RCC 7860 (cell line): ENCODE measurements at places on chromosomes 7 and 10.

DNA sequence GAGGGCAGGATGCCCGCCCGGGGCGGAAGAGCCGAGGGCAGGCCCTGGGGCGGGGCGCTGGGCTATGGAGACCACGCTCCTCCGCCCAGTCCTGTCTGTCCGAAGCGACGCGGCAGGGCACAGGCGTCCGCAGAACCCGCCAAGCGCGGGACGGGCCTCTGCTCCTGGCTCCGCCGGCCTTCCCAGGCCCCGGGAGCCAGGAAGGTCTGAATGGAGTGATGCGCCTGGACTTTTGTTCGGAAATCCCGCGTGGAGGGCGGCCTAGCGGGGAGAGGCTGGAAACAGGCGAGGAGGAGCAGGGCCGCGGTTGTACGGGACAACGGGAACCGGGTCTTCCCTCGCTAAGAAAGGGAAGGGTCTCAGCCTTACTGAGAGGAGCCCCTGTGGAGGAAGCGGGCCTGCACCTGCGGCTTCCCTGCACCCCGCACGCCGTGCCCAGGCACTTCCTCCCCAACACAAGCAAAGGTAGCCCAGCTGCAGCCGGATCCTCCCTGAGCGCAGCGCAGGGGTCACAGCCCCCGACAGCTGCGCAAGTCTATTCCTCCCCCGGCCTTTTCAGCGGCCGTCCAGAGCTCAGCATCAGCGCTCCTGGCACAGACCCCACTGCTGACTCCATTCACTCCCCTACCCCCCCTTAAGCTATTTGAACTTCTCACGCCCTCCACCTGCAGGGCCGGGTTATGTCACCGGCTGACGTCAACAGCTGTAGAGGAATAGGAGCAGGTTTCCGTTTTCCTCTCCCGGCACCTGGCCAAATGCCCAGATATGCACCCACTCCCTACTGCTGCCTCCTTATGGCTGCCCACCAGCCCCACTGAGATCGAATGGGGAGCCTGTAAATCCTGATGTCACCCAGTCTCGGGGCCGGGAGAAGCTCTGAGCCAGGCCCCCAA lies 143.2 kb upstream of the RET start:
- DNase-seq: no peak

GRCh38 chr7:30846378-30846777 lies 65.3 kb upstream of the AQP1 start:
- DNase-seq: no peak

DNA sequence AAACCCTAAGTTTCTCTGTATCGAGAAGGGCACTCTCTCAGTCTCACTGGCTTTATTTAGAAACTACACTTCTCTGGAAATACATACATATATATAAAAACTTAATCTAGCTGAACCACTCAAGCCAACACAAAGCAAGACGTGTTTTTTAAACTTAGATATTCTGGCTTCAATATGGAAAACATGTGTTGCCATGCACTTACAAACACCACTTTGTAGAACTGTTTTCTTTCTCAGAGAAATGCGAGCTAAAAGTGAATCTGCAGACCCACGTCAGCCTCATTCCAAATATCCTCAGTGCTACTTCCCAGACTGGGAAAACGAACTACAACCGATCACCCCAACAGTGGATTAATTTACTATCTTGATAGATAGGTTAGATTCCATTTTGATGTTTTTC lies 1.7 kb downstream of the CCDC3 start:
- DNase-seq: no peak

DNA sequence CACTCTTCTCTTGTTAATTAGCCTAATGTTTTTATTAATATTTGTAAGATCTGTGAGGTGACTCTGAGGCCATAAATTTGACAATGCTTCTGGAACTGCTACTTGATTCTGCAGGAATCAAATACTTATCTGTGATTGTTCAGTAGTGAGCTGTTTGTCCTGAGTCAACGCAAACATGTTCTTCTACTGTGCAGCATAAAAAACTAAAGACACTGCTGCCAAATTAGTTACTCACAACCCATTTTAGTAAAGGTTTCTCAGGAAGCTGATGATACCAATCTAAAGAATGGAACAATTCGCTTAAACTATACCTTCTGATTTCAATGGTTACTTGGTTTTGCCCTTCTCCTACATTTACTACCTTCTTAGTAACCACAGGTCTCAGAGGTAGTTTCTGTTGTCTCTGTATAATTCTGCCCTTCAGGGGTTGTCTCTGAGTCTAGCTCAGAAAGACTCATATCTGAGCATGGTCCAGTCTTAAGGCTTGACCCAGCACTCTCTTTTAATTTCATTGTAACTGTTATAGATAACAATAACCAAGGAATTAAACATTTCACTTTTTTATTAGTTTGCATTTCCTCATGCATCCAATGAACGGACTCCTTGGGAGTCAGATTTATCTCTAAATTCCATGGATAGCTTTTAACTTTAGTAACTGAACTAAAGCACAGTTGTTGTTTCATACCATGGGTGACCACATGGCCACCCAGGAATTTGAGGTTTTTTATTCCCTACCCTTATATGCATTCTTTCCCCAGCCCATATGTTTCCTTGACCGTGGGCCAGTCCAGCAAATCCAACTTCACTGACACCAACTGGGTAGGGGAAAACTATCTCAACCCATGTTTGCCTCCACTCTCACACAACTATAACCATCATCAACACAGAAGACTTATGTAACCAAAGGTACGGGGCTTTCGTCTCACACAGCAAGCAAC lies 309.5 kb upstream of the TEX47 start:
- no peak for DNase-seq

GRCh38 chr10:104032144-104032775 lies 53.4 kb downstream of the COL17A1 start:
- DNase-seq: no peak

GRCh38 chr7:92716825-92717580 lies 119.4 kb downstream of the CDK6 start:
- DNase-seq: no peak

- no peak for DNase-seq
Measured at GRCh38 chr7:4824120-4824775, 37.6 kb downstream of the PAPOLB start.

GRCh38 chr7:79403451-79403850 lies 50.0 kb downstream of the MAGI2 start:
- no peak for DNase-seq

- DNase-seq: no peak
Measured at GRCh38 chr10:67033878-67034277, 108.0 kb downstream of the LRRTM3 start.

DNA sequence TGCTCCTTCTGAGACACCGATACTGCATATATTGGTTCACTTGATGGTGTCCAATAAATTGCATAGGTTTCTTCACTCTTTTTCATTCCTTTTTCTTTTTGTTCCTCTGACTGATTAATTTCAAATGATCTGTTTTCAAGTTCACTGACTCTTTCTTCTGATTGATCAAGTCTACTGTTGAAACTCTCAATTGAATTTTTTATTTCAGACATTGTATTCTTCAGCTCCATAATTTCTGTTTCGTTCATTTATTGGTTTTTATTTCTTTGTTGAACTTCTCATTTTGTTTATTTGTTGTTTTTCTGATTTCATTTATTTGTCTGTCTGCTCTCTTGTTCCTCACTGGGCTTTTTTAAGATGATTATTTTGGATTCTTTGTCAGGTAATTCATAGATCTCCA lies 13.6 kb downstream of the CASP7 start:
- DNase-seq: no peak

GRCh38 chr7:23114896-23115295 lies 9.3 kb downstream of the KLHL7 start:
- DNase-seq: no peak

DNA sequence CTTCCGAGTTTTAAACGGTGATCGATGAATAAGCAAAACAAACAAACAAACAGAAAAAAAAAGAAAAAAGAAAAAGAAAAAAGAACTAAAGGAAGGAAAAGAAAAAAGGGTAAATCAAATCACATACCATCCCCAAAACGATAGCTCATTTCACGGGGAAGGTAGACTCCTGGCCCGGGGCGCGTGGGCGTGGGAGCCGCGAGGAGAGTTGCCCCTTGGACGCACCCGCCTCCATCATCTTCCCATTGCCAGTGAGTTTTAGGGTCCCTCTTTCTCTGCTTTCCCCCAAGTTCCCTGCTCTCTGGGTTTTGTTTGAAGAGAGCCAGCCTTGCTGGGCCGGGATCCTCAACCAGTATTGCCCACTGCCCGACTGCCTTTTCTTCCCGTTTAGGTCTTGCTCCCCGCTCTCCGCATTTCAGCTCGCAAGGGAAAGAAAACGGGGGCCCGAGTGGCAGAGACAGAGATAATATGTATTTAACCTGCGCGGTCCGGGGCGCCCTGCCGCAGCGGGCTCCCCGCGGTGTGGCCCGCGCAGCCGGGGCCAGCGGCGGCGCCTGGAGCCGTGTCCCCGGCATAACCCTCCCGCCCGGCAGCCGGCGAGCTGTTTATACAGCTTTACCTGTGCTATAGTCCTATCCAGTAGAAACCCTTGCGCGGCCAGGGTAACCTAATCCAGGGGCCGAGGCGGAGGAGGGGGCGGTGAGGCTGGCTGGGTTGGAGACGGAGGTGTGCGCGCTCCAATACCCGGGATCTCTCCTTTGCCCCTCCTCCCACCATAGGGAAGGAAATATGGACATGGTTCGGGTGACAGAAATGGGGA lies 5.2 kb upstream of the GATA3 start:
- DNase-seq: no peak

DNA sequence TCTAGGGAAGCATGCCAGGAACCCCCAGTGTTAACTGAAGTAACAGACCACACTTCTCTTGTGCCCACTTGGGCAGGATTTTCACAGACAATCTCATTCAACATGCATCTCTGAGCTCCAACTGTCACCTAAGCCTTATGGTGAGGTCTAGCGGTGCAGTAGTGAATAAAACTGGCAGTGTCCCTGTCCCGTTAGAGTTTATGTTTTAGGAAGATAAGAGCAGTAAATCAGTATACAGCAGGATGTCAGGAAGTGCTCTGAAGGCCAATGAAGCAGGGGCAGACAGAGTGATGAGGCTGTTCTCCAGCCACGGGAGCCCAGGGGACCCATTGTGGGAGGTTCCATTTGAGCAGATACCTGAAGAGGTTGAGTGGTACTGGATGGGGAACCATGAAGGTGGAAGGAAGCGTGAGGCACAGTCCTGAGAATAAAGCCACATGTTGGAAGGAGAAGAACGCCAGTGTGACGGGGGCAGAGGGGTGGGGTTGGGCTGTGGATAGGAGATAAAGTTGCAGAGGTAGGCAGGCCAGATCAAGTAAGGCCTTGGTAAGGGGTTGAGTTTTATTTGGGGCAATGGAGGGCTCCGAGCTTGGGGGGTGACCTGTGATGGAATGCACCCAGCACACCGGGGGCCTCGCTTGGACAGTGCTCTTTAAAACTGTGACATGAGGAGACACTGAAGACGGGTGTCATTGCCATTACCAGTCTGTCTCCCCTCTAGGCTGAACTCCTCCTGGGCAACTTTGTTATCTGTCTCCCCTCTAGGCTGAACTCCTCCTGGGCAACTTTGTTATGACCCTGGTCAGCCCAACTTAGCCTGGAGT lies 6.6 kb downstream of the GDF10 start:
- no peak for DNase-seq

DNA sequence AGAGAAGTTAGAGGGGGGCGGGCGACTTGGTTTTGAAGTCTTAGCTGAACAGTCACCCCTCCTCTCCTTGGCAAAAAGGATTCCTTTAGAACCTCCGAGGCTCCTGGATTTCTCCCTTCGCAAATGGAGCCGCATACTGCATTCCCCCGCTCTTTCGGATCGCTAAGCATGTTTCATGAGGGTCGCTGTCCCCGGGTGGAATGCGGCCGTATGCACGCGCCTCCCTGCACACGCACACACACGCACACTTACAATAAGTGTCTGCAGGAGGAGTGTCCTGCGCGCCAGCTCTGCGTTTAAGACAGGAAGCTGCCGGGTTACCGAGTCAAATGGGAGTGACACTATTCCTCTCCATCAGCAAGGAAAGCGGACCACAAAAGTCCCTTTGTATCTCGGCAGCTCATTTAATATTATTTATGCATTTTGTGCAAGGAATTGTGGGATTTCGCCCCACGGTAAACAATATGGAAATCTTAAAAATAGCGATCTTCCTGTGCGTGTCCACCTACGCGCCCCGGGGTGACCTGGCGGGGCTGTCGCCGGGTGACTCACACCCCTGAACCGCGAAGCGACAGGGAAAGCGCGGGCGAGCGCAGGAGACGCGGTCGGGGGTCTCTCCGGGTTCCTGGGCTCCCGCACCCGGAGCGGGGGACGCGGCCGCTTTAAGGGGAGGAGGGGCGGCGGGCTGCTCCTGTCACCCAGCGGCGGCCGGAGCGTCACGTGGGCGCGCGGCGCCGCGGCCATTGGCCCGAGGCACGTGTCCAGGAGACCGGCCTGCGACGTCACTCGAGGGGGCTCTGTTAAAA lies 988 bp upstream of the EN2 start:
- no peak for DNase-seq

- no peak for DNase-seq
Measured at GRCh38 chr7:16619979-16620408, 25.6 kb downstream of the ANKMY2 start.

- peak; percentile 90 for DNase-seq
Measured at GRCh38 chr10:72335394-72336258, 19.1 kb downstream of the DNAJB12 start.

- DNase-seq: peak; percentile 99
Measured at GRCh38 chr7:84412161-84412969, 217.8 kb upstream of the SEMA3A start.

DNA sequence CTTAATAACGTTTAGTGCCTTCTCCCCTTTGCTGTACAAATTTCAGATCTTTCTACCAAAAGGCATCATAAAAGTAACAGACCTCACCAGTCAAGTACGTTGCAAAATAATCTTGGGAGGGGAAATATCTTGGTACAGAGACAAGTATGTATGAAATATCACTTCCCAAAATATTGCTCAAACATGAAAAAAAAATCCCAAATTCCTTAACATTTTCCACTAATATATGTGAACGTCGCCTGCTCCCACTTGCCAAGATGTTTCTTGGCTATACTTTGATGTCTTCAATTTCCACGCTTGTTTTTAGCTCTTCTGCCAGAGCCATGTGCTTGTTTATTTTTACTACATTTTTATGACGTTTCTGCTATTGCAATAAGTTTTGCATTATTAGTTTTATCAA lies 223.5 kb downstream of the PLXNA4 start:
- no peak for DNase-seq

- no peak for DNase-seq
Measured at GRCh38 chr10:15341502-15342128, 29.5 kb downstream of the FAM171A1 start.

DNA sequence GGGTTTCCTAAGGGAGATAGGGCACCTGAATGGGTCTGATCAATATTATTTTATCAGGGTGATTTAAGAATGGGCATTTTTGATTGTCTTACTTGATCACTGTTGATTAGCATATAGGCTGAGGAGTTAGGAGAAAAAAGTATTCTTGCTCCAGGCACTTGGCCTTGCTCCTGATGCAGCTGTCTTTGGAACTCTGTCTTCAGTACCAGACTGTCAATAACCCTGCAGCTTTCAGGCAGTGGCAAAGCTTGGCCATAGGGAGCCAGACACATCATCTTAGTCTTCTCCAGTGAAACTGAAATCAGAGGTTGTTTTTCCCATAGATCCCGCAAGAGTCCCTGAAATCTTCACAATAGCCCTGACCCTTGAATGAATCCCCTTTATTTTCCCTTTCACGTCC lies 47.2 kb downstream of the EXOC4 start:
- DNase-seq: no peak

- no peak for DNase-seq
Measured at GRCh38 chr7:92656121-92656520, 65.9 kb upstream of the FAM133B start.

- DNase-seq: no peak
Measured at GRCh38 chr10:123835575-123835974, 56.0 kb downstream of the CPXM2 start.

- no peak for DNase-seq
Measured at GRCh38 chr10:38143587-38143986, 49.5 kb downstream of the ZNF37A start.

GRCh38 chr7:5348134-5349004 lies 65.6 kb downstream of the SLC29A4 start:
- no peak for DNase-seq
